Activated CD8-positive, alpha-beta T cell treated with anti-CD3 and anti-CD28 coated beads for 36 hours (primary cell): ENCODE measurements at places on chromosomes 11 and 22.
A peak's percentile ranks its signal among the peaks of the same experiment; 100 is the strongest.

DNA sequence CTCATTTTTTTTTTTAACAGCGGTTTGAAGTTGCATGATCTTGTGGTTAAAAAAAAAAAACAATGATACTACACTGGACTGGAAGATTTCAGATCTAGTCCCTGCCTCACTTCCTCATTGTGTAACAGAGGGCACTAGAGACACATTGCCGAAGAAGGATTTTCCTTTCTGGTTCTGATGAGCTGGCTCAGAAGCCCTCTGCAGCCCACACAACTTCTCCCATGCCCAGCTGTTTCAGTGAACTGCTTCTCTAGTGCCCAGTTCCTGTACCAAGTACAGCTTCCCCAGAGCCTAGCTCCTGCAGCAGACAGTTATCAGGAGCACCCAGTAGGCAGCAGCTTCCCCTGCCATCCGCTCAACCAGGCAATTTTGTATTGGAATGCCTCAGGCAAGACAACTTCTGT lies 29.5 kb upstream of the ANO5 start:
- DNase-seq: no peak

DNA sequence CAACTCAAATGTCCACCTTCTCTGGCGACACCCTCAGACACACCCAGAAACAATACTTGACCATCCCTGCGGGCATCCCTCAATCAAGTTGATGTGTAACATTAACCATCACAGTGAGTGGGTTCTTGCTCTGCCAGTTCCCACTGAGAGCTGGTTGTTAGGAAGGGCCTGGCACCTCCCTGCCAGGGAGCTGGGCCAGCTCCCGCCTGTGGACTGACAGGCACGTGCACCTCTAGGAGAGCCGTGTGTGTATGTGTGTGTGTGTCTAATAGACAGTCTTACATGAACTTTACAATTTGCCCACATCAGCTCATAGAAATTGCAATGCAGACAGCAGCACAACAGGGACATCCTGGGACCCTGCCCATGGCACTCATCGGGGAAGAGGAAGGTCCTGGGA lies 298.7 kb downstream of the SHANK2 start:
- no peak for DNase-seq

- DNase-seq: no peak
Observed at GRCh38 chr11:71843858-71844257, 10.9 kb downstream of the DEFB108B start.

GRCh38 chr11:97158243-97158642 lies 768.4 kb downstream of the JRKL start:
- no peak for DNase-seq

- DNase-seq: peak; percentile 53
Observed at GRCh38 chr22:42648368-42649245, 585 bp downstream of the CYB5R3 start.

- DNase-seq: no peak
Observed at GRCh38 chr11:21465203-21465602, 727.7 kb upstream of the ANO5 start.

GRCh38 chr22:30561402-30562189 lies 12.9 kb downstream of the GAL3ST1 start:
- DNase-seq: no peak

DNA sequence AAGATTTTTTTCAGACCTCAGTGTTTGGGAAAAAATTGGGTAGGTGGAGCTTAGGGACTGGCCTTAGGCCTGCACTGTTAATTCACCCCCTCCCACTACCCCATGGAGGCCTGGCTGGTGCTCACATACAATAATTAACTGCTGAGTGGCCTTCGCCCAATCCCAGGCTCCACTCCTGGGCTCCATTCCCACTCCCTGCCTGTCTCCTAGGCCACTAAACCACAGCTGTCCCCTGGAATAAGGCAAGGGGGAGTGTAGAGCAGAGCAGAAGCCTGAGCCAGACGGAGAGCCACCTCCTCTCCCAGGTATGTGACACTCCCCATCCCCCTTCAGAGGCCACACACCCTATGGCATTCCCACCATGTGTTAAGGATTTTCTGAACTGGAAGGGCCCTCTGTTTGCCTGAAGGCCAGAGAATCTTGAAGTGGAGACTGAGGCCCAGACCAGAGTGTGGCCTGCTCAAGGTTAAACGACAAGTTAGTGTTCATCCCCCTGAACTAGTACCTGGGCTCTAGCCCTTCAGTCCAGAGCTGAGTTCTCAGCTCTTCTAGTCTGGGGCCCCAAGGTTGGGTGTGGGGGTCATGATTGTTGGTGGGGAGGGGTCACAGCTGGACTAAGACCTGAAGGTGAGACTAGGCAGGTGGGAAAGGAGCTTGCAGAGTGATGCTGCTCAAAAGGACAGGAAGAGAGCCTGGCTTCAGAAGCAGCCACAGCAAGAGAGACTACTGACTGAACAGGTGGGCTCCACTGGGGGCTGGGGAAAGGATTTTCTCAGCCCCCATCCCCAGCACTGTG lies 2.3 kb upstream of the FOLR1 start:
- no peak for DNase-seq
